ENCODE measurements at places on chromosomes 11 and 22.

- no peak for DNase-seq
These were observed 34.6 kb upstream of the CEP126 start for GRCh38 chr11:101880222-101880621.

GRCh38 chr11:21492931-21493330 is 700.0 kb upstream of the ANO5 start:
- no peak for DNase-seq

DNA sequence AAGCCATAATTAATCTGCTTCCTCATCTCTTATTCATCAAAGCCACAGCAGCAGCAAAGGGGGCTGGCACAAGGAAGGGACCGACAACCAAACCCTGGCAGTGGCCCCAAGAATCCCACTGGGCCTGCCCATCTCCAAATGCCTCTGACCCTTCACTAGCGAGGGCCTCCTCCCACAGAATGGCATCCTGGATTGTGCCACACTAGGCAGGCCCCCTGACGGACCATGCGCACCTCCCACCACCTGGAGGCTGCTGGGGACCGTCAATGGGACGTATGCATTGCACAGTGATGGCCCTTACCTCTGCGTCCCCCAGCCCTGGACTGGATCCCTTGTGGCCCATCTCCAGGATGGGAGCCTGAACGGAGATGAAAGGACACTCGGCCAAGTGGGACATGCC is 4.1 kb upstream of the RTN4R start:
- no peak for DNase-seq

GRCh38 chr11:205221-206001 is 1.8 kb downstream of the BET1L start:
- no peak for DNase-seq

- DNase-seq = no peak
These were observed 31.0 kb downstream of the ZBED4 start for GRCh38 chr22:49884503-49885260.

DNA sequence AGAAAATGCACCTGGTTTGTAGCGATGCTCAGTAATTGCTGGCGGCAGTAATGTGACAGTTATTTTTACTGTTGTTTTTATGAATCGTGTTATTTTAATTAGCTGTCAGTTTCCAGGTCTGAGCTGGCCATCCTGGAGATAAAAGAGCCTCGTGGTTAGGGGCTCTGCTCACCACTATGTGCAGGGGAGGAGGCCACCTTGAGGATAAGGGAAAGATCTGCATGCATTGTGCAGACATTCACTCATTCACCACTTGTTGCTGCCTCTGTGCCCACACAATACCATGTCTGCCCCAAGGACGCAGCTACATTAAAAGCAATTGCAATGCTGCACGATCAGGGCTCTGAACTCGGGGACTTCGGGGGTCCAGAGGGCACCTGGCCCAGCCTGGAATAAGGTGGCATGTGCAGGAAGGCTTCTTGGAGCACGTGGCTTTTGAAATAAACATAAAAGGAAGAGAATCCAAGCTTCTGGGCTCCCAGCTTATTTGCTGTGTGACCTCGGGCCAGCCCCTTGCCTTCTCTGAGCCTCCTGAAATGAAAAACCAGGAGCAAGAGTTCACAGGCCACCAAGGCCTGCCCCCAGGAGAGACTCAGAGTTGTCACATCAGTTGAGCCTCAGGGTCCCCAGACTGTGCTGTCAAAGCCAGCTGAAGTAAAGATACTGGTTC is 44.7 kb upstream of the SHISAL1 start:
- no peak for DNase-seq

- DNase-seq = no peak
These were observed 44.7 kb upstream of the ZBTB44 start for GRCh38 chr11:130359419-130359818.

DNA sequence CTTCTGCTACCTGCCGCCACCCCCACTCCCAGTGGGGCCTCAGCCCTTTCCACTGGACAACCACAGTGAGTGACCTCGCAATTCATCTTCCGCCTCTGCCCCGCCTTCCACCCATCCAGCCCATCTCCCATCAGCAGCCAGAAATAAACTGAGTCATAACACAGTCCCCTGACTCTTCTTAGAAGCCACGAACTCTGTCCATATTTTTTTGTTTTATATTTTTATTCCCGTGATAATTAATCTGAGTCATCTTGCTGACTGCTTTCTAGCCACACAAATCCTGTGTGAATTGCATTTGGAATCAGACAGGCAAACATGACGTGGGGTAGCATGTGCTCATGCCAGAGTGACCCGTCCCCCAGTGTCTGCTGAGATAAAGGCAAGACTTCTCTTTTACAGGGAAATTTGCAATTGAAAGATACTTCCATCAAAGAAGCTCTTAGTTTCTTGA is 7.0 kb downstream of the FADD start:
- no peak for DNase-seq

- peak; percentile 8 for DNase-seq
These were observed 575 bp downstream of the DUSP18 start for GRCh38 chr22:30667107-30667493.

GRCh38 chr22:38724926-38725571 is 19.3 kb downstream of the GTPBP1 start:
- no peak for DNase-seq

- DNase-seq = peak; percentile 17
These were observed 860 bp downstream of the PRMT3 start for GRCh38 chr11:20388096-20389055.

- no peak for DNase-seq
These were observed 17.9 kb downstream of the TMEM218 start for GRCh38 chr11:125093502-125093901.
